ENCODE measurements at places on chromosomes 11 and 22.

DNA sequence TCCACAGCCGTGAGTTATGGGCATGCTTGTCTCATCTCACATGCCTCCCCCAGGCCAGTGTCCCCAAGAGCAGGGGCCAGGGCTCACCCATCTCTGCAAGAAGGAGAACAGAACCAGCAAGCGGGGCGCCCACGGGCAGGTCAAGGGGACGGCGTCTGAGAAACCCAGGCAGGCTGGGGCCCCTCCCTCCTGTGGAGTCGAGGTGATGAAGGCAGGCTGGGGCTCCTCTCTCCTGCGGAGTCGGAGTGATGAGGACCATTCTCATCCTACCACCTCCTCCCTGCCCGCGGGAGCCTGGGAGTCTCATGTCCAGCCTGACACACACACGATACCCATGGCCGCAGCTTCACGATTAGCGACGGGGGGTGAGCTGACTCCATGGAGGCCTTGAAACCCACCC lies 141.9 kb downstream of the CTTN start:
- DNase-seq = no peak

GRCh38 chr22:50060441-50061140 lies 2.5 kb upstream of the TTLL8 start:
- DNase-seq = no peak

- DNase-seq = no peak
Measured at GRCh38 chr11:59674291-59674690, 5.5 kb upstream of the PATL1 start.

GRCh38 chr11:118434123-118434552 lies 2.2 kb upstream of the KMT2A start:
- no peak for DNase-seq

GRCh38 chr11:62142921-62143320 lies 19.1 kb downstream of the INCENP start:
- DNase-seq = no peak

- DNase-seq = no peak
Measured at GRCh38 chr11:95267601-95268213, 36.7 kb upstream of the SESN3 start.

- DNase-seq = no peak
Measured at GRCh38 chr22:30626413-30626812, 9.2 kb upstream of the SLC35E4 start.

GRCh38 chr11:84552791-84553190 lies 1074.4 kb downstream of the DLG2 start:
- DNase-seq = no peak

DNA sequence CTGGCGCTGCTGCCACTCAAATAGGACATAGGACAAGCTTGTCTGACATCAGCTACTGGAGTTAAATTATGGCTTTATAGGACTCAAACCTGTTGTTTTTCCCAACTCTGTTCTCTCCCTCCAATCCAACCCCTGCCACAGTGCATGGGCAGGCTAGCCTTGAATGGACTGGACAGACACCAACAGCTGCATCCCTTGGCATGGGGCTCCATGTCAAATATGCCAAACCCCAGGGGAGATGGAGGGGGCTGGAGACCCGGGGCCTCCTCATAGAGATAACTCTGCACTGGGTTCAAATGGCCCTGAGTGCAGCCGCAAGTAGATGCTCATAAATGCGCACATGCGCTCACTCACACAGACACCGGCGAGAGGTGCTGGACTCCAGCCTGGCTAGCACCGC lies 28.9 kb downstream of the CD5 start:
- no peak for DNase-seq

DNA sequence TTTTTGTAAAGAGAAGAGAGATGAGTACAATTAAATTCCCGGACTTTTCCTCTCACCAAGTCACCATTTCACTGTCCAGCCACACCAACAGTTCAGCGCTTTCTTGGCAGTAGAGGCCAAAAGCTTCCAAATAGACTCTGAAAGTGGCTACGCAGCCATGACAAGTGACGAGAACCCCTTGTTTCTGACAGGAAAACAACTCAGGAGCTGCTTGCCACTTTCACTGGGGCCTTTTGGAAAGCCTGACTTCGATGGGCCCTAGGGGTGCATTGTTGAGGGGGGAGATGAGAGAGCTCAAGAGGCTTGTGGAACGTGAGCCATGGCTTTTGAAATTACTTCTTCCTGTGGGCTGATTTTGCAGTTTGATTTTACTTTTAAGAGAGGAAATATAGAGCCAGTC lies 422.1 kb upstream of the FAT3 start:
- no peak for DNase-seq

DNA sequence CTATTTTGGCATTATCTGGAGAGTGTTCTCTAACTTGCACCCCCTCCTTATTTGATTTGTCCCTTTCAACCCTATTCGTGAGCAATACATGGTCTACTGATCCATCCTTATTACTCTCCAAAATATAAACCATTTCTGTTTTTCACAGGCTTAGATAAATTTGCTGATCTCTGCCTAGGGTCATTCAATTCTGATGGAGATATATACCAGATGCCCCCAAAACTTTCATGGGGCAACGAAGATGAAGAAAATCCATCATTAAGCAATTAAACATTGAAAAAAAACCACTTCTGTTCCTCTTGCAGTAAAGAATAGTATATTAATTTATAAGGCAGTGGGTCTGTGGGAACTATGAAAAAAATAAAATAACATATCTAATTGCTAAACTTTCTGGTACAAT lies 313.4 kb downstream of the CASP12 start:
- DNase-seq = no peak

DNA sequence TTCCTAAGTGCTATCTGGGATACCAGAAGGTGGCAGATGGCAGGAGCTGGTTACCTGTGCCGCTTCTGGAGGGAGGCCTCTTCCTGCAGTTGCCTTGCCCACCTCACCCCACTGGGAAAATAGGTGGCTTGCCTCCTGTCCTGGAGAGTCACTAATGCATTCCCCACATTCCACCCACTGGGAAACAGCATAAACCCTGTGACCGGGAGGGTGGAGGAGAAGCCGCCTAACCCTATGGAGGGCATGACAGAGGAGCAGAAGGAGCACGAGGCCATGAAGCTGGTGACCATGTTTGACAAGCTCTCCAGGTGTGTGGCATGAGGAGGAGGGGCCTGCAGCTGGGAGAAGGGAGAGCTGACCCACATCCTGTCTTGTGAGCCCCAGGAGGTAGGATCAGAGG lies 5.6 kb downstream of the RIC8A start:
- no peak for DNase-seq

GRCh38 chr11:132941761-132942160 lies 590.5 kb downstream of the OPCML start:
- DNase-seq = no peak

GRCh38 chr11:2517016-2517385 lies 72.2 kb downstream of the KCNQ1 start:
- DNase-seq = no peak

- no peak for DNase-seq
Measured at GRCh38 chr11:45772986-45773785, 31.8 kb upstream of the SLC35C1 start.

GRCh38 chr22:36873614-36874308 lies 13.0 kb downstream of the NCF4 start:
- DNase-seq = no peak

GRCh38 chr22:45880716-45881523 lies 96.0 kb downstream of the WNT7B start:
- DNase-seq = no peak

DNA sequence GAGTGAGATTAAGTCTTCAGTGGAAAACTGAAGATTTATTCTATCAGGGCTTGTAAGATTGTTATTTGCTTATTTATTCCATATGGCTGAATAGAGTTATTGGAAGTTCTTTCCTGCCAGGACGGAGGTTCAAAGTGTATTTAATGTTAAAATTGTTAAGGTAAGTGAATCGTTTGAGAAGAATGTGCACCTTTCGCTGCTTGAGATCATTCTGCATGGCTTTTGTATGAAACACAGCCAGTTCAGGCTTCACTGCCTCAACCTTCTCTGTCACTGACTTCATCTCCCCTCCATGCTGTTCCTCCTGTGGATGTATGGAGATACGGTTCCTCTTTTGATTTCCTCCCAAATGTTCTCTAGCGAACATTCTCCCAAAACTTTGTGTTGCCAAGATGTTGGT lies 19.2 kb upstream of the OR51L1 start:
- DNase-seq = no peak

DNA sequence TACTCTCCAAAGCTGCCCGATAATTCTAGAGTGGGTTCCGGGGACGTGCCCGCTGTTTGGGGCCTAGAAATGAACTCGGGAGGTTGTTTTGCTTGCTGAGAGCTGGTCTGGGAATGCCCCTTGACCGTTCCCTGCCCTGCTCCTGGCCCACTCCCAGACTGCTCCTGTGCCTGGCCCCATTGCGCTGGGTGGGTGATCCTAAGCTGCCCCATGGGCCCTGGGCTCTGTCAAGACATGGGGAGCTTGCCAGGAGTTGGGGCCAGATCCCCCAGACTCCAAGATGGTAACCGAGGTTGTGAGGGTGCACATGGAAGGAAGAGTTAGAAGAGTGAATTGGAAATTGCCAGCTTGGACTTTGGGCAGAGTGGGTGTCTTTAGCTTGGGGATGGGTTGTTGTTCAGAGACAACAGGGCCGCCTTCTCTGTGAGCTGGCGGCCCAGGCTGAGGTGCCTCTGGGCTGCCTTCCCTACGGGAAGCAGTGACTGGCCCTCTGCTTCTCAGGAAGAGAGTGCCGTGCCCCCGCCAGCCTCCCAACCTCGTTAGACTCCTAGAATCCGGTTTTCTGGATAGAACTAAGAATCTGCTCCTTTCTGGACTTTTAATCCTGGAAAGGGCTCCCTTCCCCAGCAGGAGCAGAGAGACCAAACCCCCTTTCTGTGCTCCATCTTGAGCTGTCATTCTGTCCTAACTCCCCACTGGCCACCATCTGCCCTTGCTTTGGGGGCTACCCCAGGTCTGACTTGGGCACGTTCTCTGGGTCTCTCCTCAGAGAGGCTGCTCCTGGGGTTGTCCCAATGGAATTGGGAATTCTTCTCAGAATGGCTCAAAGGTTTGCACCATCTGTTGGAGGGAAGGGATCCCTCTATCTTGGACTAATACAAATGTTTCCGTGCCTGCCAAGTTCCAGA lies 1.8 kb downstream of the ST3GAL4 start:
- no peak for DNase-seq

DNA sequence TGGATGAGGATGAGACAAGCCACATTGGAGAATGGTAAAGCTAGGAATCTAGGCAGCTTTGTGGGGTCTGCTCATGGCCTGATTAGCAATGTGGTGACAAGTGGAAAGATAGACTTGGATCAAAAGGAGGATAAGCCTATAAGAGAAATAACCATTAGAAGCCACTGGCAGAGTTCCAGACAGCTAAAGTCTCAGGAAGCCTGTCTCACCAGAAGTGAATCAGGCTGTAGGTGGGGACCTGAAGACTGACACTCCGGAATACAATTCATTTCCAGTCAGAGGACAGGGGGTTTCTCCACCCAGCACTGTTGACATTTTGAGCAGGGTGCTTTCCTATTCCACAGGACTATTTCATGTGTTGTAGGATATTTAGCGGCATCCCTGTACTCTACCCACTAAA lies 129.7 kb downstream of the ARHGAP42 start:
- DNase-seq = no peak

DNA sequence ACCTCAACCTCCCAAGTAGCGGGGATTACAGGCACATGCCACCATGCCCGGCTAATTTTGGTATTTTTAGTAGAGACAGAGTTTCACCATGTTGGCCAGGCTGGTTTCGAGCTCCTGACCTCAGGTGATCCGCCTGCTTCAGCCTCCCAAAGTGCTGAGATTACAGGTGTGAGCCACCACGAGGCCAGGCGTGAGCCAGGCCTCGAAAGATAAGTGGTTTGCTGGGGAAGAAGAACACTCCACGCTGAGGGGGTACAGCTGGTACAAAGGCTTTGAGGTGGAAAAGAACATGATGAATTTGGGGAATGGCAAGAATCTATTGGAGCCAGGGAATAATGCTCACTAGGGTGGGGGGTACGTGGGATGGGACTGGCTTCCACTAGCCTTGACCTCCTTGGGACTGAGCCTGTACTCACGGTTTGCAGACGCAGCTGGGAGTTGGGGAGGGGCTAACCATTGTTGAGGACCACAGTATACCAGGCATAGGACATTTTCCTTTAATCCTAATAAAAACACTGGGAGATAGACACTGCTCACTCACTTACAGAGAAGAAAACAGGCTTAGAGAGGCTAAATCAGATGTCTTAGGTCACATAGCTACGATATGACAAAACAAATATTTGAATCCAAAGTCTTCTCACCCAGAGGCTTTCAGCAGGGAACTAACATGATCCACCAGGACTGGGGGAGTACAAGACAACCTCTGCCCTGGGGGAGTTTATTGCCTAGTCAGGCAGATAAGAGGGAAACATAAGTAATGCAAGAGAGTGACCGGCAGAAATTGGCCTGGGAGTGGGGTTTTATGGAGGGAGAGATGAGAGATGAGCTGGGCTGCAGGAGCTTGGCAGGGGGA lies 4.9 kb downstream of the SLCO2B1 start:
- DNase-seq = no peak

- DNase-seq = no peak
Measured at GRCh38 chr11:60100516-60100915, 12.1 kb downstream of the MS4A2 start.

GRCh38 chr22:28909375-28909774 lies 26.0 kb downstream of the ZNRF3 start:
- peak; percentile 42 for DNase-seq

DNA sequence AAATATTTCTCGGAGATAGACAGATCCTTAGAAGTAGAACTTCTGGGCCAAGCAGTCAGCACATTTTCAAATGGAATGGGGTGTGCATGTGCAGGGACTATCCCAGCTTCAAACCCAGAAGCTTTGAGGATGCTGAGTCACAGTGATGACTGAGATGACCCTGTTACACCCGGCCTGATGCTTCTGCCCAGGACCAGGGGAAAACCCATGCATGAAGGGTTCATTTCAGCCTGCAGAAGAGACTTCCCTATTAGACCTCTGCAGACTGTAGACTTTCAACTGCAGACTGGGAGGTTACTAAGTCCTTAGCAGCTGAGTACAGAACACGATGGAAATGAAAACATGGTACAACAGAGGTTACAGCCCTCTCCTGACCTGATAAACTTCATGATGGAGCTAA lies 3.6 kb upstream of the OR2AT4 start:
- no peak for DNase-seq

DNA sequence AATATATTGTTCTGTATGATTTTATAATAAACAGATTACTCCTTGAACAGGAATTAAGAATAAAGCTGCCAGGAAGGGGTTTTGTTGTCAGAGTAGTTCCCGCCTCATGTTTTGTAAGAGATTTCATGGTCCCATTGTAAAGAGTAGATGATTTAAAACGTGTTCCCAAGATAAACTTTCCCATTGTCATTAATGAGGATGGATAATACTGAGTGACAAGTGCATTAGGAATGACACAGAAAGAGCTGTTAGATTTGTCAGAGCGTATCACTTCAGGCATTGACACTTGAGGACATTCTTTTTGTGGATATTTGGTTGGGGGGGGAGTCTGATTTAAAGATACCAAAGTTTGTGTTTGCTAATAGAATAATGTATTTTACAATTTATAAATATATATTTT lies 147.0 kb downstream of the PAX6 start:
- DNase-seq = no peak

GRCh38 chr22:17035246-17035645 lies 27.2 kb upstream of the GAB4 start:
- DNase-seq = no peak
